ENCODE measurements at places on chromosomes 16 and 17. TPM values are rescaled to one million over a fixed set of nuclear protein-coding genes. Genes with fewer than 3 reads are reported as not detected.
A peak's percentile ranks its signal among the peaks of the same experiment; 100 is the strongest.

Gene TOX3
- total RNA-seq = 1.0 TPM

Gene GLTPD2
- total RNA-seq = not detected

Gene PSMB3
- total RNA-seq = 140 TPM

Gene GFAP
- total RNA-seq = 4.1 TPM

Gene ZNF19
- 3.3 TPM for total RNA-seq

Gene RAB11FIP4
- total RNA-seq = 2.8 TPM

DNA sequence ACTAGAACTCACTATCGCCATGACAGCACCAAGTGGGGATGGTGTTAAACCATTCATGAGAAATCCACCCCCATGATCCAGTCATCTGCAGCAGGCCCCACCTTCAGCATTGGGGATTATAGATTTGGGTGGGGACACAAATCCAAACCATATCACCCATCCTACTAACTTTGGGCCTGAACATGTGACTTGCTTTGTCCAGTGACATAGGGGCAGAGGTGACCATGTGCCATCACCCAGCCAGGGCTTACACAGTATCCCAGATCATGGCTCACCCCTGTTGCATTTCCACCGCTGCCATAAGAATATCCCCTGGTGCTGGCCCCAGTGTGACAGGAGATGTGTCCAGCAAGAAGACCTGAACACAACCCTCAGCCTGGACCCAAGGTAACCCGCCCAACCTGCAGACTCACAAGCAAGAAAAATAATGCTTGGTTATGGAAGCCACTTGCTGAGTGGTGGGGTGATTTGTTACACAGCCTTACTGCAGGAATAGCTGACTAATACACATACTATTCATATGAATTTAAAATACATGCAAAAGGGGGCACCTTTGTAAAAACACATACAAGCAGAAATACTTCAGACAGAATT, 130.9 kb downstream of the GSG1L start:
- no peak for DNase-seq

DNA sequence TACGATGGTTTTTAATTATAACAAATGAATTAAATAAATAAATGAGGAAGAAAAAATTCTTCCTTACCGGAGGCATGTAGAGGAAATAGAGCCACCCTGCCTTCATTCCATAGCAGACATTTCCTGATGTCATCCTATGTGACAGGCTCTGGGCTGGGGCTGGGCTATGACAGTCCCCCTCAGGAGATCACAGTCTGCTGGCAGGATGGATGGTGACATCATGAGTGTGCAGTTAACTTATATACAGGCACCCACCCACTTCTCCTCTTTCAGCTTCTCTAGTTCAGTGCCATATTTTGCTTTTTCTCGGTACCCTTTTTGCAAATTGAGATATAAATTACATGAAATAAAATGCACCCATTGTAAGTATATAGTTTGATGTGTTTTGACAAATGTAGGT, 6.4 kb upstream of the CMTM3 start:
- no peak for DNase-seq

- DNase-seq = no peak
Measured at GRCh38 chr16:68612996-68613395, 32.1 kb upstream of the CDH3 start.

GRCh38 chr16:66014221-66014620, 352.3 kb upstream of the CDH5 start:
- no peak for DNase-seq

DNA sequence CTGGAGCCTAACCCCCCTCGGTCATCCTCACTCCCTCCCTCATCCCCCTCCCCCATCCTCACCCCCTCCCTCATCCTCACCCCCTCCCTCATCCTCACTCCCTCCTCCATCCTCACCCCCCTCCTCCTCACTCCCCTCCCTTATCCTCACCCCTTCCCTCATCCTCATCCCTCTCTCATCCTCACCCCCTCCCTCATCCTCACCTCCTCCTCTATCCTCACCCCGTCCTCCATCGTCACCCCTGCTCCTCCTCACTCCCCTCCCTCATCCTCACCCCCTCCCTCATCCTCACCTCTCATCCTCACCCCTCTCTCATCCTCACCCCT, 571 bp downstream of the PRSS33 start:
- DNase-seq = peak; percentile 7

DNA sequence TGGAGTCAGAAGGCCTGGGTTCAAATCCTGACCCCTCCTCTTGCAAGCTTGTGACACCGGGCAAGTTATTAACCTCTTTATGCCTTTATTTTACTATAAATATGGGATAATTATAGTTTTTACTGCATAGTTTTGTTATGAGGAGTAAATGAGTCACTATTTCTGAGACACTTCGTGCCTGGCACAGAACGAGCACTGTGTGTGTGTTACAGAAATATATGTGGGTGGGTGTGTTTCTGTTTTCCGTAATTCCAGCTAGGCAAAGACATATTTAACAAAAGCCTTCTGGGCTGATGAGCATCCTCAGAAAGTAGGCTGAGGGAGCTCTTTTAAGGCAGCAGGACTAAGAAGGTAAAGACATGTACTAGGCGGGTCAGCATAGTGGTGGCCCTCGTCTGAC, 417.9 kb downstream of the MAF start:
- DNase-seq = no peak

- DNase-seq = no peak
Measured at GRCh38 chr16:57952909-57953308, 18.0 kb downstream of the CNGB1 start.

- DNase-seq = no peak
Measured at GRCh38 chr17:48247603-48248002, 140.0 kb downstream of the SNX11 start.

GRCh38 chr17:76947771-76948170, 79.6 kb downstream of the MGAT5B start:
- DNase-seq = no peak

- no peak for DNase-seq
Measured at GRCh38 chr17:73533127-73533526, 111.1 kb downstream of the SDK2 start.

DNA sequence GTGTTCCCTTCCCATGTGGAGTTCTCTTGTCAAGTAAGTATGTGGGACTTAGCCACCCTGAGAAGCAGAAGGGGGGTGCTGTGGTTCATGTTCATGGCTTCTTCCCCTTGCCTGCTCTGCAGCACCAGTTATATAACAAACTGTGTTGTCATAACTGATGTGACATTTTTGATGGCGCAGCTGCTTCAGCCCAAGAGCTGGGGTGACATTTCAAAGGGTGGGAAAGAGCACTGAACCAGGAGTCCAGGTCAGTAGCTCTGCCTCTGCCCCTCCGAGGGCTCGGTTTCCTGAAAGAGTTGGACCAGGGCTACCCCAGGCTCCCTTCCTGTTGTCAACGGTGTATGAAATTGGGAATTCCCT, 7.4 kb downstream of the GNAO1 start:
- DNase-seq = no peak

DNA sequence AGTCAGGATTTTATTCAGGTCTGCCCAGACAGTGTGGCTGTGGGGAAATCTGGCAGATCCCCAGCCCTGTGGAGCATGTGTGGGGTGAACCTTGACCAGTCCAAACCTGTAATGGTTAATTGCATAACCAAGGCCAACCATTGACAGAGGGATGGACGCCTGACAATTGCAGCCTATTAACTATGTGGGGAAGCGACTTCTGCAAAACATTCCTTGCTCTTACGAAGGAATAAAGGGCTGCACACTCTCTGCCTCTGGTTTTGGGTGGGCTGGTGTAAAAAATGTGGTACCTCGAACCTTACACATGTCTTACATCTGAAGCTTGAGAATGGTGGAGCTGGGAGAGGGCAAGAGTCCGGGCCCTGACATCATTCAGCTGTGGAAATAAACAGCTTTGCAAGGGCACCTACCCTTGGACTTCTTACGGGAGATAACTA, 35.8 kb downstream of the MAF start:
- no peak for DNase-seq

Data from omental fat pad (tissue), 4 donors.